Gastroesophageal sphincter (tissue), 4 donors: ENCODE measurements at places on chromosomes 7 and 10. TPM values are rescaled to one million over a fixed set of nuclear protein-coding genes. Genes with fewer than 3 reads are reported as not detected.

SYNPO2L gene
- 0.15 TPM for total RNA-seq

EN2 gene
- 0.13 TPM for total RNA-seq

TRPV5 gene
- not detected for total RNA-seq

SFTPD gene
- total RNA-seq: 1.7 TPM

FOXP2 gene
- total RNA-seq: 58.1 TPM

DNAJC12 gene
- 2.5 TPM for total RNA-seq

TFAM gene
- 29.1 TPM for total RNA-seq

CARD11 gene
- total RNA-seq: 0.27 TPM

SOSTDC1 gene
- total RNA-seq: 3.0 TPM

DNA sequence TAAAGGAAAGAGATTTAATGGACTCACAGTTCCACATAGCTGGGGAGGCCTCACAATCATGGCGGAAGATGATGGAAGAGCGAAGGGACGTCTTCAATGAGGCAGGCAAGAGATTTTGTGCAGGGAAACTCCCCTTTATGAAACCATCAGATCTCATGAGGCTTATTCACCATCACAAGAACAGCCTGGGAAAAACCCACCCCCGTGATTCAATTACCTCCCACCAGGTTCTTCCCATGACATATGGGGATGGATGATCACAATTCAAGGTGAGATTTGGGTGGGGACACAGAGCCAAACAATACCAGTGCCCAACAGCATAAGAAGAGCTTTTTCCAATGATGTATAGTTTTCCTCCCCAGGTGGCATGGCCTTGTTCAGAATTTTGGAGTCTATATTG, 11.2 kb upstream of the C7orf33 start:
- no peak for ATAC-seq

DNA sequence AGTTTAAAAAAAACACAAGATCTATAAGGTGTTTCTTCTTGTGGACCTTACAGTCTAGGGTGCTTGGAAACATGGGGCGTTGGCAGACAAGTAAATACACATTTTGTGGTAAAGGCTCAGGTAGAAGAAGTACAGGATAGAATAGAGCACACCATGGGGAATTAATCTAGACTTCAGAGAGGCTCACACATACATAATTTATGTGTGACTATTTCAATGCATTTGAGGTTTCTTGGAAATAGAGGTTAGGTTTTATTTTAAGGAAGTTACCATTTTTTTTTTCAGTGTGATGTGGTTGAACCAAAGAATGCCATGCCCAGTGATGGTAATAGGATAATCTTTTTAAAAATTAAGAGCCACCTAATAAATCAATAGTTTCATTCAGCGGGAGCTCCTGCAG, 12.8 kb downstream of the CFTR start:
- ATAC-seq: no peak

- no peak for ATAC-seq
Measured at GRCh38 chr7:69659983-69660382, 61.7 kb downstream of the AUTS2 start.

- ATAC-seq: no peak
Measured at GRCh38 chr10:36559412-36560400, 565.7 kb upstream of the ANKRD30A start.

GRCh38 chr10:43222210-43222720, 44.6 kb downstream of the RASGEF1A start:
- ATAC-seq: no peak

- ATAC-seq: no peak
Measured at GRCh38 chr7:94414481-94414880, 19.8 kb downstream of the COL1A2 start.

GRCh38 chr10:132962623-132963429, 20.5 kb upstream of the CFAP46 start:
- no peak for ATAC-seq

- ATAC-seq: no peak
Measured at GRCh38 chr7:2350055-2350454, 4.6 kb upstream of the EIF3B start.

- ATAC-seq: peak; percentile 80
Measured at GRCh38 chr7:128763541-128763940, 12.1 kb downstream of the OPN1SW start.

- no peak for ATAC-seq
Measured at GRCh38 chr7:95097291-95097690, 189.9 kb downstream of the PPP1R9A start.

DNA sequence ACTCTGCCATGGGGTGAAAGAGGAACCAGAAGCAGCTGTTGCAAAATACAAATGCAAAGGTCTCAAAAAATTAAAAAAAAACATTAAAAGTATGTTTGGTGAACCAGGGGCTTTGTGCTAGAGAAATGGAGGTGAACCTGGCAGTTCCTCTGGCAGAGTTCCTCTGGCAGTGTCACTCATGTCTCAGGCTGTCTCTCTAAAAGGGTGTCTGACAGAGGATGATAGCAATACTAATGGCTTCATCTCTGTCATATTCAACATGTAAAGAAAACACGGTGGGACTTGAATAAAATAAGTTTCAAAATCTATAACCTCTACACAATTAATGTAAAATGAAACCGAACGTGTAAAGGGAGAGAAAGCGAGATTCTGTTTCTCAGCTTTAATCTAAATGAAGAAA, 375.7 kb upstream of the VWC2 start:
- no peak for ATAC-seq

DNA sequence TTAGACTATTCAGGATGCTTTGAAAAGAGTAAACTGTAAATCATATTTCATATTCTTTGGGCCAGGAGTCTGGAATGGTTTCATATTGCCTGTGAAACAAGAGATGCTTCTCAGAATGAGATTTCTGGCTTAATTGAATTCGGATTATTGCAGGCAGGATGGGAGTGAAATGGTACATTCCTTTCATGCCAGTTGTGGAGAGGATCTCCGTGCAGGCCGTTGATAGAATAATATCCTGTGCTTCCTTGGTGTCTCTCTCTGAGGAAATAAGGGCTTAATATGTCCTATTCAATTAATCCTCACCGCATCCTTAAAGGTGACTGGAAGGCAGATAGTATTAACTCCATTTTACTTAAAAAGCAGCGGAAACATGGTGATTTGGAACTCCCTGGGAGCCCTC, 56.6 kb downstream of the CUX1 start:
- ATAC-seq: no peak

DNA sequence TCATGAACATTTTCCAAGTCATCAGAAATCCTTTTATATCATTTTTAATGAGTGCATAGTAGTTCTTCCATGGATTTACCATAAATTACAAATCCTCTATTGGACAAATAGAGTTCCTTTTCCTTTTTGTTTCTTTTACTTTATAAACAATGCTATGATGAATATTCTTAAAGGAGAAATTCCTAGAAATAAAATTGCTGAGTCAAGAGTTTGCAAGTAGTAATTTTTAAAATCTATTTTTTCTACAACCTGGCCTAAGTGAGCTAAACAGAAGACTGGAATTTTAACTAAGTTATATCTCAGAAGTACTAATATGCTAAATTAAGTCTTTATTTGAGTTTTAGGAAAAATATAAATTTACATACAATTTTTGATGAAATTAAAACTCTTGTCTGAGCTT, 38.8 kb downstream of the PLEKHA1 start:
- ATAC-seq: no peak

- ATAC-seq: no peak
Measured at GRCh38 chr10:131579251-131580071, 267.9 kb upstream of the TCERG1L start.

DNA sequence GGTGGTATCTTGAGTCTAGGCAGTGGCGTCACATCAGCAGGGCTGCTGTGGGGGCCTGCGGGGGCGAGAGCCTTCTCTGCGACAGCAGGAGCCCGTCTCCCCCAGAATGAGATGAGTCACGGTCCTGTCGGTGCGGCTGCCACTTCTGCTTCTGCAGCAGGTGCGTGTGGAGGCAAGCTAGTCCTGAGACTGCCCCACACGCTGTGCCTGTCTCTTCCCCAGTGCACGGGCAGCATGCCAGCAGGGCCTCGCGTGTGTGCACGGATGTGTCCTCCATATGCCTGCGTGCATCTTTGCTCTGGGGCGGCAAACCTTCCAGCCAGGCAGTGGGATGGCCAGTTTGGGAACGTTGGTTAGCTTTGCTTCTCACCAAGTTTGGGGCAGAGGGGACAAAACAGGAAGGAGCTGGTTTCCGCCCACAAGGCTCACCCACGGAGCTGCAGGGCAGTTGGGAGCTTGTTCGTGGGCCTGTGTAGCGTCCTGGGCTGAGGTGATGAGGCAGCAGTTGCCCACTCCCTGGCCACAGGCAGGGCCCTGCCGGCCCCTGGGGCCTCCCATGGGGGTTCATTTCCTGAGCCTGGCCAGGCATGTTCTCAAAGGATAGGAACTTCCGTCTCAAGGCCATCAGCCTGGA, 60.8 kb upstream of the PPIF start:
- peak; percentile 52 for ATAC-seq

- no peak for ATAC-seq
Measured at GRCh38 chr7:99021941-99022560, 121.9 kb downstream of the SMURF1 start.

GRCh38 chr10:84605802-84606201, 277.4 kb downstream of the CCSER2 start:
- ATAC-seq: no peak

GRCh38 chr7:80244206-80244916, 109.7 kb downstream of the GNAI1 start:
- peak; percentile 44 for ATAC-seq

- ATAC-seq: no peak
Measured at GRCh38 chr7:68718097-68718551, 880.2 kb upstream of the AUTS2 start.

- ATAC-seq: no peak
Measured at GRCh38 chr10:27242951-27243551, 2.5 kb upstream of the ACBD5 start.

GRCh38 chr7:153090209-153090608, 330.7 kb downstream of the ACTR3B start:
- no peak for ATAC-seq

DNA sequence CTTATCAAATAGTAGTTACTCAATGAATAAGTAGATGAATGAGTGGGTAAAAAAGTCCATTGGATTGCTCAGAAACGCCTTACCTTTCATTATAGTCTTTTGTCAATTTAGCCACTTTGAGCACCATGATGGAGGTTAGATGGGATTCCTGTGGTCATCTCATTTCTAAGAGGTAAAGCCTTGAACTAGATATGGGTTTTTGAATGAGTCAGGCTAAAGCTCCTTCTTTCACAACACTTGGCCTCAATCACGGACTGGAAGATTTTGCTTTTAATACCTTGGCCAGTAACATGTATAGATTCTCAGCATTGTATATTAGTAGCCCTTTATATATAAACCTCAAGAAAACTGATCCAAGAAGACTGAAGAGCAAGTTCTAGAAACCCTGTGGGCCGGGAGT, 99.7 kb upstream of the CCDC6 start:
- ATAC-seq: no peak

DNA sequence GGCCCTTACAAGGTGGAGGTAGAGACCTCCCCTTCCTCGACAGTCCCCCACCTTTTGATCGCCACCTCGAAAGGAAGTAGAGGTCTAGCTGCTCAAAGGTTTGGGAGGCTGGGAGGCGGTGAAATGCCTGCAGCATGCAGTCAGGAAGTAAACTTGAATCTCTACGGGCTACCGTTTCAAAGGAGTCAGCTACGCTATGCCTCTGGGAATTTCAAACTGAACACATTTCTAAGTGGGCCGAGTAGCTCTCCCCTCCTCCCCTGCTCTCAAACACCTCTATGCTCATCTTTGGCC, 68.0 kb downstream of the CXCL12 start:
- ATAC-seq: no peak

DNA sequence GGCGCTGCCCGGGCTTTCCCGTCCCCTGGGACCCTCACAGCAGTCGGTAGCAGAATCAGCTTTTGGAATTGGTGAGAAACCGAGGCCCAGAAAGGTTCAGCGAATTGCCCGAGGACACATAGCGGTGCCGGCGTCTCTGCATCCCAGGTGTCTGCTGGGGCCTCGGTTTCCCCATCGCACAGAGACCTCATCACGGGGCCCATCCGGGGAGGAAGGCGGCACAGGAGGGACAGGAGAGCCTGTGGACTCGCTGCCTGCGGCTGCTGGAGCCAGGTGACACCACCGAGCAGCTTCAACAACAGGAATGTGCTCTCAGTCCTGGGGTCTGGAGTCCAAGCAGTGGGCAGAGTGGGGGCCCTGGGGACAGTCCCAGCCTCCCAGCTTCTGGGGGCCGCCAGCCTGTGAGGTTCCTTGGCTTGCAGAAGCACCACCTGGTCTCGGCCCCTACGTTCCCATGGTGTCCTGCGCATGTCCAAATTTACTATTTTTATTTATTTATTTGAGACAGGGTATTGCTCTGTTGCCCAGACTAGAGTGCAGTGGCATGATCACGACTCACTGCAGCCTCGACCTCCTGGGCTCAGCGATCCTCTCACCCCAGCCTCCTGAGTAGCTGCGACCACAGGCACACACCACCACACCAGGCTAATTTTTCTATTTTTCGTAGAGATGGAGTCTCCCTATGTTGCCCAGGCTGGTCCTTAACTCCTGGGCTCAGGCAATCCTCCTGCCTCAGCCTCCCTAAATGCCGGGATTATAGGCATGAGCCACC, 539 bp upstream of the COX19 start:
- ATAC-seq: peak; percentile 1

GRCh38 chr10:132223156-132223590, 36.4 kb downstream of the DPYSL4 start:
- ATAC-seq: peak; percentile 85

DNA sequence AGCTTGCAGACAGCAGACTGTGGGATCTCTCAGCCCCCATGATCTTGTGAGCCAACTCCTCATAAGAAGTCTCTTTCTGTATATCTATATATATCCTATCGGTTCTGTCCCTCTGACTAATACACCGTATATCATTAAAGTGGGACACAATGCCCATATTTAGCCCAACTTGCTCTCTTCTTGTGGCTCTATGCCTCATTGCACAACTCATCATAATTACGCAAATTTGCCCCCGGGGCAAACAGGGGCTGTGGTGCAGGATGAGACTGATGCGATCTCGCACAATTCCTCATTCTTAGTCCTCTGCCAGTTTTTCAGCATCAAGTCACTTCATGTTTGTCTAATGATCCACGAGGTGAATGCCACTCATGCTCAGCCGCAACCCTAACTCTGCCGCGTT, 183.2 kb downstream of the PRPF18 start:
- ATAC-seq: no peak

- ATAC-seq: no peak
Measured at GRCh38 chr10:43383204-43383971, 12.0 kb downstream of the FXYD4 start.
